ENCODE measurements at places on chromosomes 12 and 14. TPM values are rescaled to one million over a fixed set of nuclear protein-coding genes. Genes with fewer than 3 reads are reported as not detected.

Gene PAWR
- total RNA-seq: 11.3 TPM

Gene TEP1
- total RNA-seq: 11.0 TPM

Gene PRB4
- total RNA-seq: not detected

Gene FGF6
- total RNA-seq: not detected

Gene RGS6
- total RNA-seq: not detected

Gene CCDC196
- total RNA-seq: not detected

Gene MTHFD1
- 37.9 TPM for total RNA-seq

Gene SLC5A8
- total RNA-seq: 0.08 TPM

Gene SLC15A4
- 47.7 TPM for total RNA-seq

Gene EPYC
- 0.87 TPM for total RNA-seq

Gene A2M
- 316 TPM for total RNA-seq

Gene GLIPR1L1
- total RNA-seq: not detected

Gene DDIT3
- total RNA-seq: 103 TPM

Gene TAS2R46
- total RNA-seq: 0.16 TPM

Gene GPD1
- 0.27 TPM for total RNA-seq

Gene ACACB
- total RNA-seq: 6.9 TPM

Gene BICD1
- total RNA-seq: 8.1 TPM

Gene CHGA
- total RNA-seq: 6.2 TPM

Gene C12orf54
- not detected for total RNA-seq

Gene TBX3
- total RNA-seq: 3.3 TPM

Gene ADAMTS20
- total RNA-seq: 0.24 TPM

Gene LRRC10
- total RNA-seq: not detected

Gene CLEC2B
- total RNA-seq: 13.0 TPM

Gene TAS2R19
- total RNA-seq: 0.55 TPM

Gene REP15
- 1.4 TPM for total RNA-seq

Gene MIPOL1
- total RNA-seq: 3.7 TPM

Gene BHLHE41
- 9.5 TPM for total RNA-seq

Gene GDF3
- total RNA-seq: not detected

Gene LBHD2
- total RNA-seq: not detected

Gene KRT72
- total RNA-seq: not detected

Gene CRACR2A
- 12.6 TPM for total RNA-seq

Gene SDS
- total RNA-seq: not detected

Gene HPD
- total RNA-seq: not detected

Gene ISCU
- total RNA-seq: 162 TPM

Gene FAM90A1
- not detected for total RNA-seq

Gene PACS2
- 26.0 TPM for total RNA-seq

Gene TC2N
- 5.9 TPM for total RNA-seq

Gene REC8
- 1.1 TPM for total RNA-seq

Gene KLHL33
- total RNA-seq: not detected

Gene MON2
- 20.0 TPM for total RNA-seq

Gene ATN1
- 5.0 TPM for total RNA-seq

Gene SLC24A4
- 0.24 TPM for total RNA-seq

Gene EIF5
- 153 TPM for total RNA-seq

Gene KRT74
- not detected for total RNA-seq

Gene HHIPL1
- total RNA-seq: 0.16 TPM

Gene CLEC9A
- total RNA-seq: not detected

Gene RASSF3
- 117 TPM for total RNA-seq

Gene TMEM132C
- total RNA-seq: not detected

Gene EIF2B1
- total RNA-seq: 76.6 TPM

Gene KCNK10
- 0.69 TPM for total RNA-seq

Gene DIO2
- 0.08 TPM for total RNA-seq

Gene NGB
- total RNA-seq: not detected

Measured in SK-MEL-5 (cell line).